ENCODE measurements at places on chromosomes 16 and 17.

DNA sequence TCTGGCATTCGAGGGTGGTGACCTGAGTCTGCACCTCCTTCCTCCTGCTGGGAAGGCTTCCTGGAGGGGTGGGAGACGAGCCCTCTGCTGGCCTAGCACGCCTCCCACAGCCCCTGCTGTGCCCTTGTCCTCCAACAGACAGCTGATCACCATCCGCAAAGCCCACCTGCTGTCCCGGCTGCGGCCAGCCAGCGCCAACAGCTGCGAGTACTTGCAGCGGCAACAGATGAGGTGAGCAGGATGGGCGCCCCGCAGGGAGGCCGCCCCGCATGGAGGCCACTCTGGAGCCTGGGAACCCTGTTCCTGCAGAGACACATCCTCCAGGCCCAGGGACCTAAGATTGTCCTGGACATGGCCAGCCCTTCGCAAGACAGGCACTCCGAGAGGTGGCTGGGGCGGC lies 21.6 kb downstream of the UBALD1 start:
- no peak for DNase-seq

DNA sequence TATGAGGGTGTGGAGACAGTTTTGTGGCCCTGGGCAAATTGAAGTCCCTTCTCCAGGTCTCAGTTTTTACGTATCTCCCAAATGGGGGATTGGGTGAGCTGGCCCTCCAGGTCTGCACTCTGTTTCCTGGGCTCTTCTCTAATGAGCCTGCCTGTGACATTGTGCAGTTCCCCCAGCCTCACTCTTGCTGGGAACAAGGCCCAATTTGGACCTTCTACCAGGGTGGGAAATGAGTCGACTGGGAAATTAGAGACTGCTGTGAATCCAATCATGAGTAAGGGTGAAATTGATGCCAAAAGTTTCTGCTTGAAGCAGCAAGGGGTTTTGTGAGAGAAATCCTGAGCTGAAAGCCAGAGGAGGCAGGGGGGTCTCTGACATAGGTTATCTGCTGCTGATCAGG lies 71.5 kb upstream of the KSR1 start:
- no peak for DNase-seq

DNA sequence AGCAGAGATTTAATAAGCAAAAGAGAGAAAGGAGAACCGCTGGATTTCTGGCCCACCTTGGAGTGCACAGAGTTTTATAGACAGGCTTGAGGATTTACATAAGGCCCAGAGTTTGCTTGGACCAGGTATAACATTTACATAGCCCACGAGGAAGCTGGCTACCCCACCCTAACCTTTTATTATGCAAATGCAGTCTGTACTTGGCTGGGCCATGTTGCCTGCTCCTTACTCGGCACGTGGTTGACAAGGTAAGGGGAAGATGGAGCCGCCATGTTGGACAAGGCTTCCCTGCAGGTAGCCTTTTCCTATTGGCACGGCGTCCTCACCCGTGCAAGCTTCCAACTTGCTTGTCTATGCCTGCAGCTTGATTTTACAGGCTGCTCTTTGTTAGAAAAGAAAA lies 35.2 kb upstream of the HS3ST3A1 start:
- DNase-seq = no peak

DNA sequence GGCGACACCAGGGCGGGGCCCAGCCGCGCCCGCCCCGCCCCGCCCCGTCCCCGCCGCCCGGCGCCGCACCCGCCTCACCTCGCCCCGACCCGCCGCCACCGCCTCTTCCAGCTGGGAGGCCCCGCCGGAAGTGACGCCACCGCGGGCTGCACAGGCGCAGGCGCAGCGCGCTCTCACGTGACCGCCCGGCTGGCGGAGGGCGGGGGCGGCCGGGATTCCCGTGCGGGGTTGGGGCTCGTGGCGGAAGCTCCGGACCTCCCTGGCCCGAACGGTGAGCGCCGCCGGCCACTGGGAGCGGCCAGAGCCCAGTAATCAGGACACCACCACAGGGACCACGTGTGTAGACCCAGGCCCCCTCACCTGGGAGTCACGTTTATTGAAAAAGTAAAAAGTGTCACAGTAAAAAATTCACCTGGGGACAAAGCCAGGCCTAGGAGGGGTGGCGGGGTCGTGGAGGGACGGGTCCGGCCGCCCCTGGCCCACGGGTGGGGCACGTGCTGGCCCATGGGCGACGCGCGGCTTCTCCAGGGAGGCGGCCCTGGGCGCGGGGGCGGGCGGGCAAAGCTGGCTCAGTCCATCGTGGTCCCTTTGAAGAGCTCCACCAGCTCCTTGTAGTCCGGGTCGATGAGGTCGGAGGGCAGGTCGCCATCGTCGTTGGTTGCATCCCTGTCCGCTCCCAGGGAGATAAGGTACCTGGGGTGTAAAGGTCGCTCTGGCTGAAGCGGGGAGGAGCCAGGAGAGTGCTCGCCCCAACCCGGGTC lies at the start of gene MCRIP1:
Gene MCRIP1 (minus strand): TSS at position 132 of the 761 bp plus-strand sequence. CDS start 8,785 bp downstream, outside the sequence.
- peak; percentile 99 for DNase-seq

DNA sequence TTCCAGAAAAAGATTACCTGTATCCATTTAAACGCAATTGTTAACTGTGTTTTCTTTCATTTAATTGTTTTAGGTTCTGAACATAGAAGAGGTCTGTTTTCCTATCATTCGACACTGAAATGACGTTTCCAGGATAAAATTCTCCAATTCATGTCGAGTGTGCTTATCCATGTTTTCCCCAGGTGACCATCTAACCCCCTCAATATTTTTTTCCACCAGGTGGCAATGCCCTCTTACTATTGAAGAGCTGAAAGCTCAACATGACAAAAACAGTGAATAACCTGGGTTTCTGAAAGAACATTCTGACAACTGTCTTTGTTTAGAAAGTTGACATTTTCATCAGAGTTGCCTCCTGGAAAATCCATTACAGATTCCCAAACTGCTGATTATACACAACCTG lies 948.7 kb downstream of the KCNJ2 start:
- no peak for DNase-seq

DNA sequence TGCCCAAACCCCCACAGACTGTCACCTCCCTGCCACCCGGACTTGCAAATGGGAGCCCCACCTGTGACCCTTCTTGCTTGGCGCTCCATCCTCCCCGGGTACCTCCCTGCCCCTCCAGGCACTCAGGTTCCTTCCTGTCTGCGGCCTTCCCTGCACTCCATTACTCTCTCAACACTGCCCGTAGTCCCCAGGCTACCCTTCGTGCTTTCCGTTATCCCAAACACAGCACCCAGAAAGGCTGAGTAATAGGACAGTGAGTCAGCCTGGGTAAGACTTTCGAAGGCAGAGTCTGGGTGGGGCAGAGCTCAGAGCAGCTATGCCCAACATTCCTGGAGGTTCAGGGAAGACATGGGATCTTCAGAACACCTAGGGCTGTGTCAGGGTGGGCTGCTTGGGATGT lies 16.6 kb upstream of the C16orf74 start:
- DNase-seq = peak; percentile 93

DNA sequence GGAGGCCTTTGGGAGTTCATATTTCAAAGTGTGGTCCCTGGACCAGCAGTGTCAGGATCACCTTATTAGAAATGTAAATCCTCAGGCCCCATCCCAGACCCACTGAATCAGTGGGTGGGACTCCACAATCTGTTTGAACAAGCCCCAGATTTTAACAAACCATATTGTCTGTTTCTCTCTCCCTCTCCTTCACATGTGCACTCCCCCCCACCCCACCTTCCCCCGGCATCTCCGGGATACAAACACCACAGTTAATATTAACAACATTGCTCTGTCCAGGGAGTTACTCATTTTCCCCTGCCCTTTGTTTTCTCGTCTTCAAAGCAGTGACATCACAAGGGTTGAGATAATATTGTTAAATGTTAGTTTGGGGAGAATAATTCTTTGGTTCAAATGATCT lies 127.3 kb downstream of the KATNIP start:
- no peak for DNase-seq

DNA sequence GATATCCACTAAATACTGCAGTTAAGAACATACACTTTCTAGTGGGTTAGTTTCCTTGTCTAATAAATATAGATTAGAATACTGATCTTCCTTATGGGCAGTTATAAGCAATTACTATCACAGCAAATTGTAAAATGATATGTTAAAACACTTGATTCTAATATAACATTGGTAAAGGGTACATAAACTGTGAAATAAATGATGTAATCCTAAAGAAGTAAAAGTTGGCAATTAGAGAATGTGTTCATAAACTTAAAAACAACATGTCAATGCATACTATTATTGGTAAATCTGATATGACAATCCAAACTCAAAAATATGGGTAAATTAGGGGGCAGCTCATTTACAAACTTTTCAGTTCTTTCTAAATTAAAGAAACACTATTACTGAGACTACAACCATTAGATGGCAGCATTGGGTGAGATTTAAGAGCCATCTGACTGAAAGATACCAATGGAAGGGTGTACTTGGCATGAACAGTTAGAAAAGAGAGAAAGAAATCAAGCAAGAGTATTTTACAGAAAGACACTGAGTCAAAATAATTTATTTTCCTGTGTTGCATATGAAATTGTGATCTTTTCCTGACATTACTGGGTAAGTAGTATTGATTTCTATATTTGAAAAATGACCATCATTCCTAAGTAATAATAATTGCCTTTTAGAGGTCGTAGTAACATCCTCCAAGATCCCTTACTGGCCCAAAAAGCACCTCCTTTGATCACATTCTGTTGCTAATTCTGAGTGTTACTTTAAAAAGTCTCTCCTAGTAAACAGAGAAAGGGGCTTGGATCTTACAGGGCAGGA lies 119.6 kb downstream of the SPAG9 start:
- peak; percentile 71 for DNase-seq

GRCh38 chr16:47562366-47562765 lies 101.2 kb downstream of the PHKB start:
- no peak for DNase-seq

DNA sequence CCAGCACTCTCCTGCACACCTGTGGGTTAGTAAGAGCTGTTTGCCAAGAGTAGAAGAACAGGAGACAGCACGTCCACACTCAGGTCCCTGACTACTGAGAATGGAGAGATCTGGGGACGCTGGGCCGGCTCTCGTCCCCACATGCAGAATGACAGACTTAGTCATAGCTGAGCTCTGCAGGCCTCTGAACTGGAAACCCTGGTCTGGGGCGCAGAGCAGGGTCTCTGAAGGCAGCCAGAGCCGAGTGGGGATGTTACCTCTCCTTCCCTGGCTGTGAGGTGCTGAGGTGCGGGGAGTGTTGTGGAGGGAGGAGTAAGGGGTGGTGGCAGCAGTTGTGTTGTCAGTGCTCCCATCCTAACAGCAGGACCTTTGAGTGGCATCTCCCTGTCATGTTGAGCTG lies 7.2 kb upstream of the JPT2 start:
- no peak for DNase-seq

GRCh38 chr17:58643147-58643546 lies 48.7 kb downstream of the TEX14 start:
- DNase-seq = peak; percentile 54

DNA sequence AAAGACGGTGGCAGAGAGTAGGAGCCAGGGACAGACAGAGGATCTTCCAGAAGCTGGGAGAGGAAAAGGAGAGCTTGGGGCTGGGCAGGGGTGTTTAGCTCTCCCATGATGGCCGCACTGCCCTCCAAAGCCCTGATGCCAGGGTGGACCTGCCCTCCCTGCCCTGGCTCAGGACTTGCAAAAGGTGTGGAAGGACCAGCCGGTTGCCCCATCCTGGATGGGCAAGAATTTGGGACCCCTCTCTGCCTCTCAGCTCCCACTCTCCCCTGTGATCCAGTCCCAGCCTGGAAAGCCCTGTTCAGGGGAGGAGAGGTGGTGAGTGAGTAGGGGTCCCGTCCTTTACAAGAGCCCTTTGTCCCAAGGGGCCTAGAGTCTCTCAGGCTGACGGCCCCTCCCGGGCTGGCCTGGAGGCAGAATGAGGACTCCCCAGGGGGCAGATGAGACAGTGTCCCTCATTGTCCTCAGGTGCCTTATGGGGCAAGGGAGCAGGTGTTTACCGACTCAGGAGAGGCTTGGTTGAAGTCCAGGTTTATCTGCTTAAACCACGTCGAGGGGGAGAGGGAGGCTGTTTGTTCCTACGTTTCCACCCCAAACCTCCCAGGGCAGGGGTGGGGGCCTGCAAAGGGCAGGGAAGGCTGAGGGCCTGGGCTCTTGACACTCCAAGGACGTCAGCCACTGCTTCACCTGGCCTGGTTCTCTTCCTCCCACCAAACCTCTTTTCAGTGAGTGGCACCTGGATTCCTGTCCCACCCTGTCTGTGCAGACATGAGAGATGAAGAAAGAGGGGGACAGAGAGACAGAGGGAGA lies 19.3 kb upstream of the ITGA3 start:
- DNase-seq = peak; percentile 2

DNA sequence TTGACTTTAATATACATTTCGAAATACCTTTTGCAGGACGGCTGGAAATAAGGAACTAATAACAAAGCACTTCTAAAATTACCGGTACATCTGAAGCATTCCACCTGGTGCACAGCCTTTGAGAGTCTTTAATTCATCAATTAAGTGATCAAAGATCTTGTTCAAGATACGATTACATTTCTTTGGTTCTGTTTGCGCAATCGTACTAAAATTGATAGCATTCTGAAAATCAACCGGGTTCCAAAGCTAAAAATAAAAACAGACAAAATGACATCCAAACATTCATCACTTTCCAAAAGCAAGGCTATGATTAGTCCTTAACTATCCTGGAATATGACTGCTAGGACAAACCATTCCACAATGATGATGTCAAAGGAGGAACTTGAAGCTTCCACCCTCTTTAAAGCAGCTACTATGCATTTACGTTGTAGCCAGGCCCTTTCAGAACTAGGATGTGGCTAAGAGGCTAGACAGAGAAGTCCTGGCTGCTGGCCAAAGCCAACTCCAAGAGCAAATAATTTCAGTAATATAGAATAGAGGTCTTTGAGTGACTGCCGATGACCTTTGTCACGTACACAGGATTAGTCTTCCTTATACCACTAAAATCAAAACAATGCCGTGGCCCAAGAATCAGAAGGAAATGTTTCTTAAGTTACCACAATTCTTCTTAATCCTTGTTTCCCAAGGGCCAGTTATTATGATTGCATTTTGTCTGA lies 299.8 kb upstream of the PSMD7 start:
- no peak for DNase-seq

DNA sequence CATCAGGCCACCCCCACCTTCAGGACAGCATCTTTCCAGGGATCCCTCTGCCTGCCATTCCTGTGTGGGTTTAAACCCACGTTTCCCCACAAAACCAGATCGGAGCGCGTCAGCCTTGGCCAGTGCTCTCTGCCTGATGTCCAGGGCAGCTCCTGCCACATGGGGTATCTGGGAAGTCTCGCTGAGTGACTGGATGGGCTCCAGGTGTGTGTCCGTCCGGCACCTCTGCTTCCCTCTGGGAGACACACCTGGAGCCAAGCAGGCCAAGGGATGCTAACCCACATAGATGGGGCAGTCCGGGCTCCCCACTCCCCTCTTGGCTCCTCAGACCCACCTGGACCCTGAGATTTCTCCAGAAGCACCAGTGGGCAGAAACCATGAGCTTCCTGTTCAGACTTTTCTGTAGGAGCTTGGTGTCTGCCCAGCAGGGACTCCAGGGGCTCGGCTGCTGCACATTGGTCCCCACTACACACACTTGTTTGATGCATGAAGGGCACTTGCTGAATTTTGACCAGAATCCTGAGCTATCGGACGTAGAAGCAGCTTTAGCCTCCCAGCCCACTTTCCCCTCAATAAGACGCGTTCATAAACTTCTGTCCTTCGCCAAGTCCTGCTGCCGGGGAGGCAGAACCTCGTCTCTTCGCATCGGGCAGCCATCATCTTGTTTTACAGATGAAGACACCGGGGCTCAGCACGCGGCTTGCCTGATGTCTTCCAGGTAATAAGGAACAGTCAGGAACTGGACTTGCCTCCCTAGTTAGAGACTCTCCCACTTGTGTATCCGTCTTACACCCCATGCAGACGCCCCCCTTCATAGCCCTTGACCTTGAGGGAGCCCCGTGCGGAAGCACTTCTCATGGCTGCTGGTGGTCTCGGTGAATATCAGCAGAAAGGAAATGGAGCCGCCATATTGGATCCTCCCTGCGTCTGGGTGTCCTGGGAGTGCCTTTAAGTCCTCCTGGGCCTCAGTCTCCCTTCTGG lies 91.6 kb upstream of the ZNF469 start:
- DNase-seq = no peak
